ACHN (cell line): ENCODE measurements at places on chromosomes 11 and 22.

DNA sequence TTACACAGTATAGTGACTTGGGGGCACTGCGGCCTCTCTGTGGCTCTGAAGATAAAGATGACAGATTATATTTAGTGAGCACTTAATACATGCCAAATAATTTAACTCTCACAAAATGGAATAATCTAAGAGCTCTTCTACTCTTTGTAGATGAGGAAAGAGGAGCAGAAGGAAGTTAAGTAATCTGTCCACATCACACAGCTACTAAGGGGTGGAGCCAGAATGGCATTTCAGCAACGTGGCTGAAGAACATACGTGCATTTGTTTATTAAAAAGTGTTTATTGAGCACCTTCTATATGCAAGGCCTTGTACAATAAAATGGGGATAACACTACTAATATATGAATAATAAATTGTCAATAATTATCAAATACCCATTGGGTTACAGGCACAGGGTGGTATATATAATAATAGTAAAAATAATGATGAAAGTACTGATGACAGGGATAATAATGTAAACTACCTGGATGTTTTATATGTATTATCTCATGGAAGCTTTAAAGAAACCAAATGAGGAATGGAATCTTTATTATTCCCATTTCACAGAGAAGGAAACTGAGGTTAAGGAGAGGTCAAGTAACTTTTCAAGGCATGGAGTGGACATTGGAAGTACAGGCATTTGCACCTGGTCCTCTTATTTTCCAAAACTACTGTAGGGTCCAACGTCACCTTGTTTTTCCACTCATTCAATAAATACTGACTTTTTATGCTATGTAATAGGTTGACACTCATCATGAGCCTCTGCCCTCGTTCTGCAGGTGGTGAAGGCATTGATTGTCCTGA, 38.0 kb upstream of the IL17RA start:
- no peak for DNase-seq

- DNase-seq = no peak
Measured at GRCh38 chr11:83115026-83115425, 41.9 kb upstream of the PCF11 start.

GRCh38 chr11:67439321-67440228, 2.1 kb upstream of the PTPRCAP start:
- peak; percentile 42 for DNase-seq

- DNase-seq = no peak
Measured at GRCh38 chr22:20516399-20516798, 9.0 kb downstream of the MED15 start.

- DNase-seq = no peak
Measured at GRCh38 chr11:8728563-8728962, 46.0 kb downstream of the RPL27A start.

GRCh38 chr11:73998846-73999575, 9.9 kb downstream of the UCP3 start:
- no peak for DNase-seq

DNA sequence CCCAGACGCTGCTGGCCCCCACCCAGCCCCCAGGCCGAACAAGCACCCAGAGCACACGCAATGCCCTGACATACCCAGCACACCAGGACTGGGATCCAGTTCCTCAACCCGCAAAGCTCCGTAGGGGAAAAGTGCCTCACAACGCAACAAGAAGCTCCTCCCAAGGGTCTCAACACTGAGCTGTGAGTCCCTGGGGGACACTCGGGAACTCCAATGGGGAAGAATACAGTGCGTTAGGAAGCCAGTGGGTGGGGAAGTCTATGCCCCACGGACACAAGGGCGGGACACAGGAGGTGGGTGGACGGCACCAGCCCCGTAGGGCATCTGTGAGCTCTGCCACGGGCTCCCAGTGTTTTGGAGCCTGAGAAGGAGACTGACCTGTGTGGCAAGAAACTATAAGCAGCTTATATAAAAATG, 1.6 kb downstream of the DEAF1 start:
- no peak for DNase-seq

GRCh38 chr22:20232781-20233180, 35.3 kb downstream of the RTN4R start:
- DNase-seq = no peak

DNA sequence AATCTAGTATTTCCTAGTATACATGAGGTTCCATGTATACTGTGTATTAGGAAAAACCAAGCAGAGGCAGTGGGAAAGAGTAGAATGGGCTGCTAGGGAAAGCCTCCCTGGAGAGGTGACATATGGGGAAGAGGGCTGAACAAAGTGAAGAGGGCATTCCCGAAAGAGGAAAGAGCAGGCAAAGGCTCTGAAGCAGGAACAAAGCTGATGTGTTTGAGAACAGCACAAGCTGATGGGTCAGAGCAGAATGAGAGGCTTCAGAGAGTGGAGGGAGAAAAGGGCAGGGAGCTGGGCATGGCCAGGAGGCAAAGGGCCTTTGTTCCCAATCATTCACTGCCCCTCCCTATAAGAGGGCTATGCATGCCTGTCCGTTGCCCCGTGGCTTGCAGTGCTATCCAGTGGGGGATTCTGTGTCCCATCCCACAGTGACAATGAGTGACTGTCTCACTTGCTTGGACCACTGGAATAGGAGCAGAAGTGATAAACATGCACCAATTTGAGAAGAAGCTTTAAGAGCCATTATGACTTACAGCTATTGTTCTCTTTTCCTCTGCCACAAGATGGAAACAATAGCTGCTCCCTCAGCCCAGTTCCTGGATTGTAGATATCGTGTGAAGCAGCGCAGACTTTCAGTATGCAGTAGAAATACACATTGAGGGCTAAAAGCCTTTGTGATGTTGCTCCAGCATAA, 39.6 kb downstream of the GALNT18 start:
- DNase-seq = no peak

DNA sequence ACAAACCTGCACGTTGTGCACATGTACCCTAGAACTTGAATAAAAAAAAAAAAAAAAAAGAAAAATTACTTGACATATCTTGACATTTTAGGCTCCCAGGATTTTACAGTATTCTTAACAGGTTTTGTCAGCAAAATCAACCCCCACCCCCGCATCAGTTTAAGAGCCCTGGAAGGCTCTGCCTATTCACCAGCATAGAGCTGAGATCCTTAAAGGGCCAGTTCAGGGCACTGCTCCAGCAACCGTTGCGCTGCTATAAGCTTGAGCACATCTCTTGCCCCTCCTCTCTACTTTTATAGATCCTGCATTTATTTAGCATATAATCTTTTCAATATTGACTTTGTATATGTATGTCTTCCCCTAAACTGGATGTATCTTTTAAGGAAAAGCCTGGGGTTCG, 697 bp upstream of the PAFAH1B2 start:
- DNase-seq = peak; percentile 45

DNA sequence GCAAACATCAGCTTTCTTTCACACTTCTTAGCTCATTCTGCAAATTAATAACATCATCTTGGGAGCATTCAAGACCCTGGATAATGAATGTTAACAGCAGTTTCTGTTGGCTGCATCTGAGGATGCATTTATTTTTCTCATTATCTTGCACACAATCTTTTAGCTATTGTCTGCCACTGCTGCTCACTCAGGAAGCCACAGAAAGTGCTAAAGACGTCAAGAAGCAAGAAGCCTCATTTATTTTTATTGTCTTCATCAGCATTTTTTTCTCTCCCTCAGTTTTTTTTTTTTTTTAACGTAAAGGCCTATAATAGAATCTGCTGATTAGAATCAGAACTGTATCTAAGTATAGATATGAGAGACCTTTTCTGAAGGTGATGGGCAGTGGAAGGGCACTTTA, 1339.4 kb downstream of the FAM181B start:
- DNase-seq = no peak

DNA sequence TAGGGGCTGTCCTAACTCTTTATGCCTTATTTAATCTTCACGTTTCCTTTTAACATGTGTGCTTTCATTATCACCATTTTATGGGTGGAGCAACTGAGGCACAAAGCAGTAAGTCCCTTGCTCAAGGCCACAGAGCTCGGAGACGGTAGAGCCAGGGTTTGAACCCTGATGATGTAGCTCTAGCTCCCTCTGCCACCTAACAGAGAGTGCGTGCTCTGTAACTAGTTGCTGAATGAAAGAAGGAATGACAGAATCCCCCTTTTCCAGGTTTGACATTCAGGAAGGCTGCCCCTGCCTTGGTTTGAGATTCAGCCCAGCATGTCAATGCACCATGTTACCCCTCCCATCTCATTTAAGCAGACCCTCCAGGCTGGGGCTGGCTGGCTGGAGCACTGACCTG, 193.3 kb upstream of the NAV2 start:
- no peak for DNase-seq

DNA sequence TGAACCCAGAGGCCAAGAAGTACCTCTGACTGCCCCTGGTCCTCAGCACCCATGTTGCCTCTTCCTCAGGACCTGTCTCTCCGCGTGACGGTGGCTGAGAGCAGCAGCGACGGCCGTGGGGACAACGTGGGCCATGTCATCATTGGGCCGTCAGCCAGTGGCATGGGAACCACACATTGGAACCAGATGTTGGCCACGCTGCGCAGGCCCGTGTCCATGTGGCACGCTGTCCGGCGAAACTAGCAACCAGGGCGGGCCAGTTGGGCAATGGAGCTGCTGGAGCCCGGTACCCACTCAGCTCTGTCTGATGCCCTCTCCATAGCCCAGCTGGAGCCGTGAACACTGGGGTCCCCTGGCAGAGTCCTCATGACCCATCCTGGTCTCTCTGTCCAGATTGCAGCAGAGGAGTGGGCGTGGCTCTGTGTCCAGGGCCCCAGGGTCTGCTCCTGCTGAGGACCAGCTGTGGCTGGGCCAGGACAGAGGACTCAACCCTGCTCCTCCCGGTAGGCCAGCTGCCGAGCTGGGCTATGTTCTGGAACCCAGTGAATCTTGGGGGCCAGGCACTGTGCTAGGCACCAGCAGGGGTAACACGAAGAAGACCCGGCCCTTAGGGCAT, 8.0 kb upstream of the RHOD start:
- DNase-seq = no peak

DNA sequence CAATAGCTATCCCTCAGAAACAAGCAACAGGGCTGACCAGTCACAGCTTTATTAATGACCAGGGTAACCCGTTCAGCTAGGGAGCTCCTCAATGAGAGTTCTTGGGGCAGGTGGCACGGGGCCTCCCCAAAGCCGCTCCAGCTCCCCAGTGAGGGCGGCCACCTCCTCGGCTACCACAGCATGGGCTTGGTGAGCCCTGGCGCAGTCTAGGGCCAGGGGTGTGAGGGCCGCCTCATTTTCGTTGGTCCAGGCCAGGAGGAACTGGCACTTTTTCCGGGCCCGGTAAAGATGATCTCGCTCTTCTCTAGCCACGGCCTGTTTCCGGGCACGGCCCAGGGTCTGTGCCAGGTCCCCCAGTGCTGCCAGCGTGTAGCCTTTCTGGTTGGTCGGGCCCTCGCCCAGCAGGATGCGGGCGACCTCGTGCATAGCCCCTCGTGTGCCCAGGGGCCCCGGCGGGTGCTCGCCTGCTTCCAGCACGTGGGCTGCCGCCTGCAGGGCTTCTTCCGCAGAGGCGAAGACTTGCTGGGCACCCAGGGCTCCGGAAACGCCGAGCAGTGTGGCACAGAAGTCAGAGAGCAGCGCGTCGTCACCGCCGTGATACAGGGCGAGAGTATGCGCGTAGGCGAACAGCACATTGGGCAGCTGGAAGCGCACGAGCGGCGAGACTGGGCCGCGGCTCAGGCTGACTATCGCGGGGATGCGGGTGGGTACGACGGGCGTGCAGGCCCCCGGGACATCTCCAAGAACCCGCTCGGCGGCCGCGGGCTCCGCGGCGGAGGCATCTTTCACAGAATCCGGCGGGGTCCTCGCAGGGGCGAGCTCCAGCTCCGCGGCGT, 913 bp downstream of the ZNHIT2 start:
- peak; percentile 22 for DNase-seq

GRCh38 chr11:70525006-70525405, 126.7 kb downstream of the CTTN start:
- no peak for DNase-seq

DNA sequence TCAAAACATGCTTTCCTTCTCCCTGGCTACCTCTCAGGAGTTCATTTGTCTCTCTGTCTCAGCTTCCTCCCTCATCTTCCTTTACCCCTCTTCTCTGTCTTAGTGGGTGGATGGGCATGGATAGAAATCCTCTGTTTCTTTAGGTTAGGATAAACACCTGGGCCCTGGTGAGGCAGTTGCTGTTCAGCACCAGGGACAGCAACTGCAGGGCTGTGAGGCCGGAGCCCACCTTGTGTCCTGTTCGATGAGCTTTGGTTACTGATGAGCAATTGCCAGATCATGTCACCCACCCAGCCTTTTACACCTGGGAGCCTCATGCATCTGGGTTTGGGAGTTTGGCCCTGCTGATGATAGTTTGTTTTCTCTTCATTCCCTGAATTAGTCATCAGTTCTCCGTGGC, 6.1 kb upstream of the CRYBB3 start:
- peak; percentile 12 for DNase-seq

GRCh38 chr11:109388982-109389381, 33.0 kb upstream of the C11orf87 start:
- DNase-seq = no peak

- DNase-seq = no peak
Measured at GRCh38 chr22:19995611-19996339, 20.8 kb downstream of the ARVCF start.

- no peak for DNase-seq
Measured at GRCh38 chr11:88335284-88335683, 2.3 kb downstream of the CTSC start.

GRCh38 chr11:8221917-8222495, 41.7 kb downstream of the LMO1 start:
- no peak for DNase-seq

DNA sequence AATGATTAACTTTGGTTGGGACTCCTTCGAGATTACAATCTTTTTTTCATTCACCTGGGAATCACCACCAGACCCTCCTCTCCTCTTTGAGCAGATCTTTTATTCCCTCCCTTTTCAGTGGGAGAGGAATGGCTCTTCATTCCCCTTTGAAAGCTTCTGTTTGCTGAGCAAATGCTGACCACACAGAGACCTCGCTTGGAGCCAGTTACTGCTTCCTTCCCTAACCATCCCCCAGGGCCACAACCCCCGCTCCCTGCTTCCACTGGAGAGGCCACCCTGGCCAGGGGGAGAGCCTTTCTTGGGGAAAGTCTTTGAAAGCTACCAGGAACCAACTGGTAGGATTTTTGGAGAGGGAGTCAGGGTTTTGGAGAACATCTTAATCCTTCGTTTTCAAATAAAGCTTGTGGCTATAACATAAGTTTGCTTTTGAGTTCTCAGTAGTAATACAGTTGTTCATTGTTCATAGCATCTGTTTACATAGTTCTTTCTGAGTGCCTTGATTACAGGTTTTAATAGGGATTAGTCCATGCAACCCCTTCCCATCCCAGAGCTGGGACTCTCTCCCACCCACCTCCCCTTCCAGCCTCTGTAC, 138.4 kb downstream of the DBX1 start:
- no peak for DNase-seq

- DNase-seq = no peak
Measured at GRCh38 chr11:83033972-83034672, 37.6 kb downstream of the RAB30 start.

GRCh38 chr22:22161924-22162851, 82.4 kb upstream of the VPREB1 start:
- no peak for DNase-seq

GRCh38 chr11:35292279-35292678, 127.1 kb downstream of the SLC1A2 start:
- no peak for DNase-seq

DNA sequence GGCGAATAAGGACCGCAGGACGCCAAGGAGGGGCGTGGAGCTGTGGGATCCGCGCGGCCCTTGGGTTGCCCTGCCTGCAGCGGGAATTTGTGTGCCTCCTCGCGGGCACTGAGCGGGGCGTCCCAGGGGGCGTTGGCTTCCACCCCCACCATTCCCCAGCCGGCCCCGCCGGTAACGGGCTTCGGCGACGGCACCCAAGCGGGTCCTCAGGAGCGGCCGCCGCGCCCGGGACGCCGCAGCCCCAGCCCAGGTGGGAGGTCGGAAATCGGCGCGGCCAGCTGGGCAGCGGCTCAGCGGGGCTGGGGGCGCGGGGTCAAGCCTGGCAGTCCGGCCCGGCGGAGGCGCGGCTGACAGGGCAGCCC, 320 bp downstream of the CLTCL1 start:
- peak; percentile 50 for DNase-seq
